Stimulated activated CD4-positive, alpha-beta T cell treated with anti-CD3 and anti-CD28 coated beads, Interleukin-1b, Interleukin-23, amount 100 ng/mL, for 1 hour (primary cell): ENCODE measurements at places on chromosomes 13 and 19.

DNA sequence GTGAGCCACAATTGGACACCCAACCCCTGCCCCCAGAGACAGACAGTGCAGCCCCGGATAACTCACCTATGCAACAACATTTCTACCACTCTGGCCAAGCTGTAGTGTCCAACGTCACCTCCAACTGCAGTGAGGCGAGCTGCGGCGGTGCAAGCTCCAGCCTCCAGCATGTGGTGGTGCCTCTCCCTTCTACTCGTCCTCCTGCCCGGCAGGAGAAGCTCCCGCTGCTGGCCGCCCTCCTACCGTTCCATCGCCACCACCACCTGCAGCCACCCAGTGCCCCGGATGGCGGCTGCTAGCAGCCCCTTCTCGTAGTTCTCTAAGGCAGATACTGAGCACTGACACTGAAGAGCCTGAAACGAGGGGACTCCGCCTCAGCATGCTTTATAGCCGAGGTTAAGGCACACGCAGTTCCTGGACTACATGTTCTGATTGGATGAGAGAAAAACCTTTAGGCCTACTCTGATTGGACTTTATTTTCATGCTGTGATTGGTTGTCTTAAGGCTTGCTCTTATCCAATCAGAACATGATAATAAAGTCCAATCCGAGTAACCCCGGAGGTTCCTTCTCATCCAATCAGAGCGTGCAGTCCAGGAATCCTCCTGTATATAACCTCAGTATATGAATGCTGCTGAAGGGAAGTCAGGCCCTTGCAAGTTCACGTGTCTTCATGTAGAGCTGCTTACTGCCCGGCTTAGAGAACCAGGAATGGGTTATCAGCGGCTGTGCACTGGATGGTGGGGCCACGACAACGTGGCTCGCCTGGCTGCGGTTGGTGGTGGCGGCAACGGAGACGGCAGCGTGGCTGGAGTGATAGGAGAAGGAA lies 63.5 kb downstream of the TUBA3C start:
- no peak for DNase-seq

DNA sequence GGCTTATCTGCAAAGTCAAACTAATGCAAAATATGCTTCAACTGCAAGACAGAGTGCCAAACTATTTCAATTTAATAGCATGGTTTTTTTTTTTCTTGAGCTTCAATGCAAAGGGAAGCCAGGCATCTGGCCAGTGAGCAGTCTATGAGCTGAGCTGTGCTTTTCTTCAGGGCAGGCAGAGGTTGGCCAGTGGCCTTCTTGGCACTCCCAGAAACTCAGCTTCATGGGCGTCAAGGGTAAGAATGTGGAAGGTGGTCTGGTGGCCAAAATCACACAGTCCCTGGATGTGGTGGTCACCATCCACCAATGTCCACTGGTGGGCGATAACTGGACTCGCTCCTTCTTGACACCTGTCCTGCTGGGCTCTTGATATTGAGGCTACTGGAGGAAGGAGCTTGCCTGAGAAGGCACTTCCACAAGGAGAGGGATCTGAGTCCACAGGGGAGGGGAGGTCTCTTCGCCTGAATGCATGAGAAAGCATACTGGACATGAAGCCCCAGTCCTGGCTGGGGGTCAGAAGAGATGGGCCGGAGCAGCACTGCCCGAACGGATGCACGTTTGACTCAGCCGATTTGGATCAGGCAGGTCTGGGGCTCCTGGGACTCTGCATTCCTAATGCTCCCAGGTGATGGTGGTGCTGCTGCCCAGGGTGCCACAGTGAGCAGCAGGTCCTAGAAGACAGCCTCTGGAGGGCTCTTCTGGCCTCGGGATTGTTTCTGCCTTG lies 17.1 kb downstream of the COL4A2 start:
- no peak for DNase-seq

DNA sequence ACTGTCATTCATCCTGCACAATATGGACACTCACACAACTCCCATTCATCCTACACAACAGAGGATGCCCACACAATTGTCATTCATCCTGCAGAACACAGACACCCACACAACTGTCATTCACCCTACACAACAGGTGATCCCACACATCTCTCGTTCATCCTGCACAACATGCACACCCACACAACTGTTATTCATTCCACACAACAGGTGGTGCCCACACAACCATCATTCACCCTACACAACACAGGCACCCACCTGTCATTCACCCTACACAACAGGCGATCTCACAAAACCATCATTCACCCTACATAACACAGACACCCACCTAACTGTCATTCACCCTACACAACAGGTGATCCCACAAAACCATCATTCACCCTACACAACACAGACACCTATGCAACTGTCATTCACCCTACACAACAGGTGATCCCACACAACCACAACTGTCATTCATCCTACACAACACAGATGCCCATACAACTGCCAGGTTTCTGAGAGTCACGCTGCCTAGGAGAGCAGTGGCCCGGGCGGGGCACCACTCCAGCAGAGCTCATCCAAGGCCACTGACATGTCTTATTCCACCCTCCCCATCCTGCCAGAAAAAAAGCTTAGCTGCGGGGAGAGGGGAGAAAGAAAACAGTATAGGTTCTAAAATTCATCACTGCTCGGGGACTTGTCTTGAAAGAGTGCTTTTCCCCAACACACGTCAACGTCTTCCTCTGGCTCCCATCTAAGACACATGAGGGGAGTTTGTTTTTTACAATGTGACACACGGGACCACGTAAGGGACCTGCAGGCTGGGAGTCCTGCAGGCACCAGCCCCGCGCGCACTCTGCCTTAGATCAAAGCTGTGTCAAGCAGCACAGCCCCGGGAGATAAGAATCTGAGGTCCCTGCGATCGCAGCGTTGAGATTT lies 44.0 kb downstream of the KLF2 start:
- no peak for DNase-seq

- no peak for DNase-seq
These were observed 1307.9 kb downstream of the UQCRFS1 start for GRCh38 chr19:27905074-27905473.

- no peak for DNase-seq
These were observed 79.6 kb upstream of the POMP start for GRCh38 chr13:28579322-28579721.

GRCh38 chr19:18526316-18526715 lies 4.4 kb upstream of the ELL start:
- no peak for DNase-seq

DNA sequence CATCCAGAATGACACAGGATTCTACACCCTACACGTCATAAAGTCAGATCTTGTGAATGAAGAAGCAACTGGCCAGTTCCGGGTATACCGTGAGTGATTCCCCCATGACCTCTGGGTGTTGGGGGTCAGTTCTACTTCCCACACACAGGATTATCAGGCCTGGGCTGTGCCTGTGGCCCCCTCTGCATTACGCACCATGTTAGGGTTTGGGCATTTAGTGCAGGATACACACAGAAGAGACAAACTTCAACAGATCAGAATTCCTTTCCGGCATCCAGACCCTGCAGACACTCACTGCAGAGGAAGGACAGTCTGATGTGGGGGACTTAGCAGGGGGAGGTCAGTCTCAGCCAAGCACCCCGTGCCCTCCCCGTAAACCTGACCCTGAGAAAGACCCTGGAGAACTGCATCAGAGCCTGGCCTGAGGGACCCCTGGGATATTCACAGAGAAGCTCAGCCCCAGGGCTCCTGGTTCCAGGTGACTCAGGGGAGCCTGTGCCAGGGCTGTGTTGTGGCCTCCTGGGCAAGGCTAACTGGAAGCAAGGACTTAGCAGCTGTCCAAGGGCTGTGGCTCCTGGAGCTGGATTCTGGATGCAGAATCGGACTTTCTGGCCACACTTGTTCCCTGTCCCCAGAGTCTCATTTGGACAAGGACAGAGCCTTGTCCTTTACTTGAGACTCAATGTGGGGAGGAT lies 1.7 kb downstream of the CEACAM5 start:
- DNase-seq: no peak

- no peak for DNase-seq
These were observed 71.6 kb downstream of the SHISA2 start for GRCh38 chr13:25980255-25980654.

- DNase-seq: peak; percentile 22
These were observed at the start of gene ICAM3 for GRCh38 chr19:10339380-10339960. Gene ICAM3 (minus strand): TSS chr19:10339624. CDS start chr19:10339614, 10 bp downstream.

DNA sequence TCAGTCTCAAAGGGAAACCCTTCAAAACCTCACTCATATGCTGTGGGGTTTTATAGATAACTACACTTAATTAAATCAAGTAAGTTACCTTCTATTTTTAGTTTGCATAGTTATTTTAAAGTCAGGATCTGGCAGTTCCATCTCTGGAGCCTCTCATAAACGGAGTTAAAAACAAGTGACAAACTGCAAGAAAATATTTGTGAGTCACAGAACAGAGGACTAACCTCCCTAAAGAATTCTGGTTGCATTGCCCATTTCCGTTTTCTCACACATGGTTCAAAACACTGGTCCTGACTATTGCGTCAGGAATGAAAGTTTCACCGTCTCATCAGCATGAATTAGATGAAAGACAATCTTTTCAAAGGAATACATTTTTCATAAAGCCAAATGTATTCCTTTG lies 10.6 kb downstream of the RXFP2 start:
- DNase-seq: no peak

- no peak for DNase-seq
These were observed 73.5 kb upstream of the C13orf46 start for GRCh38 chr13:114047358-114047881.

DNA sequence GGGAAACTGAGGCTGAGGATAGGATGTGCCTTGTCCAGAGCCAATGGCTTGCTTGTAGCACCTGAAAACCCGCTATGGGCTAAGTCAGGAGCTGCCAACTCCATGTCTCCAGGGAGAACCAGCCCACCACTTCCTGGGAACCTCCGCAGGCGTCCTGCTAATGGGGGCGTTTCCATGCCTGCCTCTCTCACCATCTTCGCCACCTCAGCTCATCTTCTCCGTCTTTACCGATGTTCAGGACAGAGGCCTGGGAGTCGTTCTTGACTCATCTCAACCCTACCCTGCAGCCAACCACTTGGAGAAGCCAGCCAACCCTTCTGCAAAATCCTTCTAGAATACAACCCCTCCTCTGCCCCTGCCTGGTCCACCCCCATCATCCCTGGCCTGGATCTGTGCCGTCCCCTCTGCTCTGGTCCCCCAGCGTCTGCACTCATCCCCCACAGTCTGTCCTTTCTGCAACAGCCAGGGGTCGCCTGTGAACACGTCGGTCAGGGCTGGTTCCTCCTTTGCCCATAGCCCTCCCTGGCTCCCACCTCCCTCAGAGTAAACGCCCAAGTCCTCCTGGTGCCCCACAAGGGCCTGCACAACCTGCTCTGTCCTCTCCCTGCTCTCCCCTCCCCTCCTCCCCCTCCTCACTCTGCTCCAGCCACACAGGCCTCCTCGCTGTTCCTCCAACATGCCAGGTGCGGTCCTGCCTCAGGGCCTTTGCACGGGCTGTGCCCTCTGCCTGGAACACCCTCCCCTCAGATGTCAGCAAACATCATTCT lies 31.0 kb downstream of the PTPRS start:
- DNase-seq: no peak

GRCh38 chr13:29993196-29993595 lies 142.8 kb upstream of the UBL3 start:
- no peak for DNase-seq

DNA sequence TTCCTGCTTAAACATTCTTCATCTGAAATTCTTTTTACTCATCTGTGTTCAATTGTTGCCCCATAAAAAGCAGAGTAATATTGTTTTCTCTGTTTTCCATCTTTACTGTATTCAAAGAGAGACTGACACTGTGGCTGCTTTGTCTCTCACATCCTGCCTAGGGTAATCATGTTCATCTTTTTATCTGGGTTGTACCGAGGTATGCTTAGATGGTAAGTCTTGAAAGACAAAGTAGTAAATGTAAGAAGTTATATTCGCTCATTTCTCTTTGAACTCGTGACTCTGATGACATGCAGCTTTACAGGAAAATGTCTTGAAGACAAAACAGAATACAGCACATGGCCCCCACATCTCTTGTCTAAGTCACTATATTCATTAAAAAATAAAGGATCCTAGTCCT lies 20.0 kb upstream of the CYSLTR2 start:
- DNase-seq: no peak

GRCh38 chr19:38685666-38686529 lies 38.4 kb downstream of the ACTN4 start:
- DNase-seq: no peak

DNA sequence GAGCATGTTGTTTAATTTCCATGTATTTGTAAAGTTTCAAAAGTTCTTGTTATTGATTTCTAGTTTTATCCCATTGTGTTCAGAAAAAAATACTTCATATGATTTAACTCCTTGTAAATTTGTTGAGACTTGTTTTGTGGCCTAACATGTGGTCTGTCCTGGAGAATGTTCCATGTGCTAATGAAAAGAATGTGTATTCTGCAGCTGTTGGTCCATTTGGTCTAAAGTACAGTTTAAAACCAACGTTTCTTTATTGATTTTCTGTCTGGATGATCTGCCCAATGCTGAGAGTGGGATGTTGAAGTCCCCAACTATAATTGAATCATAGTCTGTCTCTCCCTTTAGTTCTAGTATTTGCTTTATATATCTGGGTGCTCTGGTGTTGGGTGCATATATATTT lies 34.9 kb upstream of the TPP2 start:
- no peak for DNase-seq

GRCh38 chr19:5102520-5102919 lies 133.6 kb downstream of the KDM4B start:
- no peak for DNase-seq

- DNase-seq: peak; percentile 2
These were observed 714 bp downstream of the NDFIP2 start for GRCh38 chr13:79481685-79482052.

DNA sequence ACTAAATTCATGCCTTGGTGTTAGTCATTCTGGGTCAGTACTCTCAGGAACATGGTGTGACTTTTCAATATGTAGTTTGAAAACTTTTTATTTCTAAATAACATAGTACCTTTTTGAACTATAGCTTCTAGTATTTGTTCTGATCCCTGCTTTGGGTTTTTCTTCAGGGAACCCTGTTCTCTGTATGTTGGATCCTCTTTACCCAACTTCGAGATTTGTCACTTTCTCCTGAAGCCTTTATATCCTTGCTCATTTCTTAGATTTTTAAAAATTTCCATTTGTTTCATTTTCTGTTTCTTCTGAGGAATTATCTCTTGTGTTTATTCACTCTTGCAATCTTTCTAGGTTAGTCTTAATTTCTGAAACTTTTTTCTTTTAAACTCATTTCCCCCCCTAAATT lies 12.4 kb upstream of the CHST8 start:
- DNase-seq: no peak

- DNase-seq: no peak
These were observed 63.0 kb downstream of the ITGBL1 start for GRCh38 chr13:101515504-101515903.

DNA sequence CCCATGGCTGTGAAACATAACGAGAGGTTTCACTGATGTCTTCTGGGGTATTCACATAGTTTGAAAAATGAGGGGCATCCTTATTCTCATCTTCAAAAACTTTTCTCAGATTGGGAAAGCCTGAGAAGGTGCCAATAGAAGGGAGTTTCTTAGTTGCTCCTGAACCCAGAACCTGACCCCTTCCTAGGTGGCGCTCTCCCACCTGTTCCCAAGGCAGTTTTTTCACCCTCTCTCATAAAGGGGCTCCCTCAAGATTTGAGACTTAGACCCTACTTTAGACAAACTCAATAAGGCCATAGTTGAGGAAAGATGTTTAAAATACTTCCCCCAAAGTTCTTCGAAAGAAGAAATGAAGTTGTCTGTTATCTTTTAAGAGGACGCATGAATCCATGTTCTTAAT lies 142.2 kb downstream of the FGF9 start:
- DNase-seq: no peak

- peak; percentile 23 for DNase-seq
These were observed 22.2 kb downstream of the AP2S1 start for GRCh38 chr19:46828484-46828883.
